ENCODE measurements at places on chromosomes 13 and 19. TPM values are rescaled to one million over a fixed set of nuclear protein-coding genes. Genes with fewer than 3 reads are reported as not detected.

Gene STOML3
- not detected for total RNA-seq

Gene RAX2
- total RNA-seq, result not detected

Gene DLL3
- total RNA-seq, result not detected

Gene DAPK3
- 56.5 TPM for total RNA-seq

Gene OR10H1
- total RNA-seq, result not detected

Gene NEK5
- total RNA-seq, result not detected

Gene CCDC122
- 2.4 TPM for total RNA-seq

Gene PSG4
- not detected for total RNA-seq

Gene ARHGEF18
- total RNA-seq, result 18.4 TPM

Gene EPSTI1
- 18.2 TPM for total RNA-seq

Gene DMWD
- 57.2 TPM for total RNA-seq

Gene STXBP2
- 60.4 TPM for total RNA-seq

Gene CCDC169
- total RNA-seq, result 0.48 TPM

Gene PTH2
- total RNA-seq, result not detected

Gene PSPC1
- total RNA-seq, result 40.3 TPM

Gene KASH5
- total RNA-seq, result not detected

Gene OVOL3
- not detected for total RNA-seq

Gene ZNF724
- total RNA-seq, result 2.0 TPM

Gene FPR1
- total RNA-seq, result 97.6 TPM

Gene SOX21
- total RNA-seq, result not detected

Gene GAPDHS
- total RNA-seq, result not detected

Gene ZNF507
- total RNA-seq, result 15.8 TPM

Gene QPCTL
- total RNA-seq, result 7.7 TPM

Gene ONECUT3
- not detected for total RNA-seq

Gene ZNF844
- total RNA-seq, result 3.0 TPM

Gene PLPP2
- total RNA-seq, result 7.9 TPM

Gene MYH14
- 26.4 TPM for total RNA-seq

Gene KLC3
- not detected for total RNA-seq

Gene HSH2D
- total RNA-seq, result 1.2 TPM

Gene TMEM238
- 0.90 TPM for total RNA-seq

Gene SHANK1
- total RNA-seq, result 0.74 TPM

Gene TIMM29
- total RNA-seq, result 14.4 TPM

Gene SERP2
- 3.0 TPM for total RNA-seq

Gene SHD
- total RNA-seq, result not detected

Gene ZNF616
- total RNA-seq, result 7.2 TPM

Gene OR7D2
- total RNA-seq, result not detected

Gene FUT6
- total RNA-seq, result not detected

Gene KIR3DL1
- total RNA-seq, result not detected

Gene C19orf53
- total RNA-seq, result 71.5 TPM

Gene UPK1A
- total RNA-seq, result 0.45 TPM

Gene SMIM44
- not detected for total RNA-seq

Gene CFD
- total RNA-seq, result 1,010 TPM

Gene DAND5
- not detected for total RNA-seq

Gene GZMM
- 0.74 TPM for total RNA-seq

Gene DACT3
- 3.4 TPM for total RNA-seq

Gene SRRM5
- 0.22 TPM for total RNA-seq

Gene ISOC2
- total RNA-seq, result 53.2 TPM

Gene ZNF177
- 0.48 TPM for total RNA-seq

Gene SYDE1
- total RNA-seq, result 38.6 TPM

Gene OR7C1
- not detected for total RNA-seq
